ENCODE measurements at places on chromosomes 11 and 22. TPM values are rescaled to one million over a fixed set of nuclear protein-coding genes. Genes with fewer than 3 reads are reported as not detected.

Gene SLC22A9
- not detected for total RNA-seq

Gene GLYATL1
- total RNA-seq = 0.25 TPM

Gene IGF2
- 7.3 TPM for total RNA-seq

Gene SMDT1
- total RNA-seq = 148 TPM

Gene AP2A2
- 61.6 TPM for total RNA-seq

Gene OR8D2
- not detected for total RNA-seq

Gene TSPAN18
- 10.8 TPM for total RNA-seq
